ENCODE measurements at places on chromosomes 2 and 18.

GRCh38 chr2:111702119-111702803 lies 181.7 kb downstream of the ANAPC1 start:
- DNase-seq: no peak

- peak; percentile 98 for DNase-seq
Observed at GRCh38 chr2:96541398-96542152, 5.0 kb downstream of the ARID5A start.

DNA sequence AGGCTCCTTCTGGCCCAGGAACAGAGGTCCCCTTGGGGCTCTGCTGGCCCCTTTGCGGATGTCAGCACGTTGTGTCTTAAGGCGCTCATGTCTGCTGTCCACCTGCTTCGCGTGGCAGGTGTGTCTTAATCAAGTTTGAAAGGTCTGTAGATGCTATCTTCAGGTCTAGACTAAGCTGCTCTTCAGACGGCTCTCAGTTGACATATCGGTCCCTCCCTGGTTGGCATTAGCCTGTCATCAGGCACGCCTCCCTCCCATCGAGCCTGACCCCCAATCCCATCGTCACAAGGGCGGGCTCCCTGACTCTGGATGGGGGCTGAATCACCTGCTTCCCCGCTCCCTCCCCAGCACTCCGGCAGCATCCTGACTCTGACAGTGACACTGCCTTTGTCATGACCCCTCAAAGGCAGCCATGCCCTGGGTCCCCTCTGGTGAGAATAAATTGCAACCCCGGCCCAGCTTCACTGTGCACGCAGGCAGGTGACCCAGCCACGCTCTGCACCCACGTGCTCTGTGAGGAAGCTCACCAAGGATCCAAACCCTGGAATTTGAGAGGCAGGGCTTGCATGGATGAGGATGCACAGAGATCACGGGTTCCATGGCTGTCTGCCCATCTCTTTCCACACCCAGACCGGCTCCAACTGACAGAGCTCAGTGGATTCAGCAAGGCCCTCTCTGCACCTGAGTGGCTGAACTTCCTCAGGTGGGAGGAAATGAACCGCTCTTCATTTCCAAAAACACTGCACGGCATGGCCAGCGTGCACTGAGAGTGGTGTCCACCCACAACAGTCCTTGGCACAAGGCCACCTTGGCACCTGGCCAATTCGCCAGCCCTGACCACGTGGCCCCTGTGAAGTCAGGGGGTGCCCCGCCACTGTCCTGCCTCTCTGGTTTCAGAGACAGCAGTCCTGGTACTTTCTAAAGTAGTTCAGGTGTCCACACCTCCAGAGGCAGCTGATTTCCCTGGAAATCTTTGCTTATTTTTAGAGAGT lies 110.2 kb upstream of the GPC1 start:
- DNase-seq: no peak

GRCh38 chr2:96533292-96534073 lies 3.1 kb upstream of the ARID5A start:
- DNase-seq: no peak

- DNase-seq: no peak
Observed at GRCh38 chr2:95077530-95077825, 44.1 kb downstream of the MRPS5 start.

GRCh38 chr18:2932247-2933181 lies 80.4 kb downstream of the LPIN2 start:
- DNase-seq: peak; percentile 35

DNA sequence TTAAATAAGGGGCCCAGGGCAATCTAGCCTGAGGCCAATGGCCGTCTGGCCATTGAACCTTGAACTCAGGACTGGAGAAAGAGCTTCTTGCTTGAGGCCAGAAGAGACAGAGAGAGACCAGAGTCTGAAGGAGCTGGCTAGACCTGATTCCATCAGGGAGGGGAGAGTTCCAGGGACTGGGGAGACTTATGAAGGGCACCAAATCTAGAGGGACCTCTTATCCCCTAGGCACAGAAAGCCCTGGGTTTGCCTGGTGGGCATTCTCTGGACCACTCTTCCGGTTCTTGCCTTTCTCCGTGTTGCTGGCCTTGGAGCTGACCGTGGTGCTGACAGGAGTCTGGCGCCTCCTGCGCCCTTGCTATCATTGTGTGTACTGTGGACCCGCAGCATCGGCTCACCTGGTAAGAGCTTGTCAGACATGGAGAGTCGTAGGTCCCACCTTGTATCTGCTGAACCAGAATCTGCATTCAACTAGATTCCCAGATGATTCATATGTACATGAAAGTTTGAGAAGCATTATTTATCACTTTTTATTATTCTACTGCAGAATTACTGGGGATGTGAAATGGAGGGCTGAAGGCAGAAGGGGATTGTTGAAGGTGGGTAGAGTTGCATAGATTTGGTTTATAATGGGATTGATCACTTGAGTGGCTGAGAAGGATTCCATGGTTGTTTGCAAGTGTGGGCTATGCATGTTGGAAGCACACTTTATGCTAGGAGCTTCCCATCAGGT lies 4.3 kb upstream of the TRPM8 start:
- no peak for DNase-seq

DNA sequence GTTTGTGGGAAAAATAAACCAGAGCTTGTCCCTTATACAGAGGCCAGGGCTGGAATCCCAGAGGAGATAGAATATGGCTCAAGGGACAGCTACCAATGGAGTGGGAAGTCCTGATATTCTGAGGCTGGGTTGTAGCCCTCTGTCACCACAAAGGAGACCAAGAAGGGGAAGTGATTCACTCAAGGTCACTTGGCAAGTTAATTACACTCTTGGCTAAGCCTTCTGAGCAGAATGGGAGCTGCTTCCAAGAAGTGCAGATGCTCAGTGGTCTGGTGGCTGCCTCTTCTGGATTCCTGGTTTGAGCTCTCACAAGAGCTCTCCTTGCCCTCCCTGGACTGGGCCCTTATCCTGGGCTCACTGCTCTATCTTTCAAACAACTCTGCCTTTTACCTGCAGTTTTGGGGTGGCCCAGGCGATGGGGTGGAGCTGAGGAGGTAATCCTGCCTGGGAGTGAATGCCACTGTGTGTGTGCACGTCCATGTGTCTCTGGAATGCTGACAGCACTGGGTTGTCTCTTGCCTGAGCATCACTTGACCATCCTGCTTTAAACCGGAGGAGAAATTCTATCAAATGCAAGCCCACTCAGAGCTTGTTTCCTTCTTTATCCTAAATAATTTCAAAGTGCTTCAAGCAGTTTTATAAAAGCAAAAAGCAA lies 168.2 kb downstream of the KCNS3 start:
- DNase-seq: no peak

DNA sequence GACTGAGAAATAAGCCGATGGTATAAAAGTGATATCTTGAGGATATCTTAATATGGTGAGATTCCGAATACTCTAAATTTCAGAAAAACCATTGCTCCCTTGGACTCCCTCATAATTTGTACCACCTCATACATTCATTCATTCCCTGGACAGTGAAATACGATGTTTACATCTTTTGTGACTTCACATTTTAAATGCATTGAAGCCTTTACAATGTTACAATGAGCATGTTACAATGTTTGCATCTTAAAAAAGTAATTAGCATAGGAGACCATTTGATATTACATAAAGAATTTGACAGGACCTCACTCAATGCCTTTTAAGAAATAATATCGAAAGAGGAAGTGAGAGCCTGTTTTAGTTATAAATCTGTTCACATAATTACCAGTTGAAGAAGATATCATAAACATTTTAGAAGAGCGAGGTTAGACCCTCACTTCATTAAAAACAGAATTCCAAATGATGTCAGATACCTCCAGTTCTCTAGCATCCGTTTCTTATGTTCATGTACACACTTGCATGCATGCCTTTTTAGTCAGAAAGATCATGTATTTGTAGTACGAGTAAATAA lies 372.0 kb downstream of the ARHGAP15 start:
- no peak for DNase-seq

DNA sequence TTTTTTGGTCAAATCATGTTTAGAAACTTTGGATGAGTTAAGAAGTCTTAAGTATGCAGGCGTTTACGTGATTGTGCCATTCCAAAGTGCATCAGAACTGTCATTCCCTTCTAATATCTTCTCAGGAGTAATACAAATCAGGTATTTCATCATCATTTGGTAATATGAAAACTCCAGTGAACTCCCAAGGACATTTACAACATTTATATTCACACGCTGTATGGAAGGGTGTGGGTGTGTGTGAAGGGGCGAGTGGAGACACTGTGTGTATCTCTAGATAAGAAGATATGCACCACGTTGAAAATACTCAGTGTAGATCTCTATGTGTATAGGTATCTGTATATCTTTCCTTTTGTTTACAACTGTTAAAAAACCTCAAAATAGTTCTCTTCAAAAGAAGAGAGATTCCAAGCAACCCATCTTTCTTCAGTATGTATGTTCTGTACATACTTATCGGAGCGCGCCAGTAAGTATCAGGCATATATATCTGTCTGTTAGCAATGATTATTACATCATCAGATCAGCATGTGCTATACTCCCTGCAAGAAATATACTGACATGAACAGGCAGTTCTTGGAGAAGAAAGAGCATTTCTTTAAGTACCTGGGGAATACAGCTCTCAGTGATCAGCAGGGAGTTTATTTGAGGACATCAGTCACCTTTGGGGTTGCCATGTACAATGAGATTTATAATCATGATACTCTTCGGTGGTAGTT lies 29.3 kb downstream of the COX7A2L start:
- DNase-seq: no peak

- no peak for DNase-seq
Observed at GRCh38 chr2:143691121-143691520, 561.9 kb downstream of the ARHGAP15 start.

DNA sequence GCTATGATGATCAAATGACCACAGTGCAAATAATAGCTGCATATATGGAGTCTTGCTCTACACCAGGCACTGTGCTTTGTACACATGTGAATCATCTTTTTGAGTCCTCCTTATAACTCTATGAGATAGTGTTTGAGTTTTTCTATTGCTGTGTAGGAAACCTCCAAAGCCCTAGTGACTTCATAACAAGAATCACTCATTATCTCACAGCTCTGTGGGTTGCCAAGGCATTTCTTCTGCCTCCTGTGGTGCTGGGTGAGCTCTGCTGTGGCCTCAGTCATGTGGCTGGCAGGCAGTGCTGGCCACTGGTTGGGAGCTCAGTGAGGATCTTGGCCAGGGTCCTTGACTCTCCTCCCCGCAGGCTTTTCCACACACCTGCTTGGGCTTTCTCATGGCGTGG lies 153.4 kb downstream of the CAPN13 start:
- no peak for DNase-seq

GRCh38 chr2:42957109-42957860 lies 164.9 kb upstream of the HAAO start:
- peak; percentile 77 for DNase-seq

GRCh38 chr18:5237083-5237722 lies 40.1 kb upstream of the AKAIN1 start:
- DNase-seq: no peak

- DNase-seq: no peak
Observed at GRCh38 chr2:240568678-240569522, 616 bp downstream of the RNPEPL1 start.

DNA sequence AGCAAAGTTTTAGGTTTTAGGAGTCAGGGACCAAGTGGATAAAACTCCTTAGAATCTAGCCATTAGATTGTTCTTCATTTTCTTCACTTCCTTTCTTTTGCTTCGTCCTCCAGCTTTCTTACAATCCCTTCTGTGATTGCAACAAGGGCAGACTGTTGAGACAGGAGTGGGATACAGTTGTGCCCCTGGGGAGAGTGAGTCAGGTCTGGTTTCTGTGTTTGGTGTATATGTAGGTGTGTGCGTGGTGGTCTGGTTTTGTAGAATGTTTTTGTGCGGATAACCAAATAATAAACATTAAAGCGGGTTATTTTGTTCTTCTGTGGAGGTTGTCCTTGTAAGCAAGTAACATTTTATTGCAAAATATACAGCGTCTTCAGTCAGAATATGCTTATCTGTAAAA lies 7.3 kb downstream of the INSIG2 start:
- DNase-seq: no peak

DNA sequence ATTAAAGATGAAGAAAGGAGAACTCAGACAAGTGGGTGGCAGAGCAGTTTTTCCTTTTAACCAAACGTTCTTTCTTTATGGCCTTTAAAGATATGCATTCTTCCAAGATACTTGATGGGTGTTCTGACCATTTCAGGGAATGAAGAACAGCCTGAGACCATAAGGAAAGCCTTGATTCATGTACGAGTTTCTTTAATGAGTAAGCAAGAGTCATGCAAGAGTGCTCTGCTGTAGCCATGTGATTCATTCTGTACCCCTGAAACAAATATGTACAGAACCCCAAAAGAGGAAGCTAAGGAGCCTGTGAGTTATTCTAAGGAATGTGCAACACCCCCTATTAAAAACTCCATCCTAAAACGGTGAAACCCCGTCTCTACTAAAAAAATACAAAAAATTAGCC lies 372.8 kb downstream of the MTX2 start:
- DNase-seq: peak; percentile 86

GRCh38 chr2:45256867-45257641 lies 247.8 kb upstream of the SIX2 start:
- DNase-seq: no peak

DNA sequence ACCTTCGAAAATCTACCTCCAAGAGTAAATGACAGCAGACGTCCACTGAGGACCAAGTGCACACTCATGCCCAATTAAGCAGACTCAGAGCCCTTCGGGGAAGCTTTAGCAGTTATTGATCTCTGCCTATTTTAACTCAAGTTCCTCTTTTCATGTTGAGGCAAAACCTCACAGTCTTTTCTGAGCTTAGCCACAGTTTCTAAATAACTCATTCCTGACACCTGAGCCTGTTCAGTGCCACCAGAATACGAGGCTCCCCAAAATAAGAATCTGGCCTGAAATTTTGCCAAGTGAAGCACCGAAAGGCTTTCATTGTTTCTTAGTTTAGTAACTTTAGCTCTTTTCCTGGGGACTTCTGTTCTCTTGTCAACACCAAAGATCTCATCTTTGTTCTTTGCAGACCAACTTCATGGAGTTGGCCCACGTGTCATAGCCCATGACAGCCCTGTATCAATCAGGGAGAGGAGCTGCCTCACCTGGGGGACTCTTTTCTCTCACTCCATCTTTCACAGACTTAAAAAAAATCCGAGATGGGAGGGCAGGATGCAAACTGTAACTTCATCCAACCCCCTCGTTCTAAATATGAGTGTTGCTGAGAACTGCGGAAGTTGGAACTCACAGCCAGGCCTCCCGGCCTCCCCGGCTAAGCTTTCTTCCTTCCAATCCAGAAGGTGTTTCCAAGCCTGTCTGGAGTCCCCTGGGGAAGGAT lies 22.2 kb downstream of the INPP5D start:
- DNase-seq: no peak

GRCh38 chr2:179322289-179322688 lies 57.7 kb upstream of the SESTD1 start:
- no peak for DNase-seq

Data from HS-5 (cell line).